ENCODE measurements at places on chromosomes 12 and 14. TPM values are rescaled to one million over a fixed set of nuclear protein-coding genes. Genes with fewer than 3 reads are reported as not detected.

GRCh38 chr14:22887990-22888378 lies 5.0 kb downstream of the REM2 start:
- DNase-seq, result no peak

- DNase-seq, result no peak
These were observed 63.1 kb downstream of the KIF26A start for GRCh38 chr14:104201496-104201895.

DNA sequence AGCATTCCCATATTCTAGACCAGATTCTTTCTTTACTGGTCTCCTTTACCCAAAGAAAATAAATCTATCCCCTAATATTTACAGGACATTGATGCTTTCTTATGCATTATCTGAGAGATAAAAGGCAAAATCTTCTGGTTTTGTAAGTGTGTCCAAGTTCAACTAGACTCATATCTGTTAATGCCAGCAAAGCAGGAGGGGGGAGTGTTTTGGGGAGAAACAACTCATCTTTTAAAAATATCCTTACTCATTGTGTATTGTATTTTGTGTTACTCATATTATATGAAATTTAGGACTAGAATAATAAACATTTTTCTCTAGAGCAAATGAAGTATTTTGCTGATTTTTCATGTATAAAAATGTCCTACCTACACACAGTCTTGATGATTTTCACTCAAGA lies 54.8 kb downstream of the SAMD4A start:
- DNase-seq, result no peak

DNA sequence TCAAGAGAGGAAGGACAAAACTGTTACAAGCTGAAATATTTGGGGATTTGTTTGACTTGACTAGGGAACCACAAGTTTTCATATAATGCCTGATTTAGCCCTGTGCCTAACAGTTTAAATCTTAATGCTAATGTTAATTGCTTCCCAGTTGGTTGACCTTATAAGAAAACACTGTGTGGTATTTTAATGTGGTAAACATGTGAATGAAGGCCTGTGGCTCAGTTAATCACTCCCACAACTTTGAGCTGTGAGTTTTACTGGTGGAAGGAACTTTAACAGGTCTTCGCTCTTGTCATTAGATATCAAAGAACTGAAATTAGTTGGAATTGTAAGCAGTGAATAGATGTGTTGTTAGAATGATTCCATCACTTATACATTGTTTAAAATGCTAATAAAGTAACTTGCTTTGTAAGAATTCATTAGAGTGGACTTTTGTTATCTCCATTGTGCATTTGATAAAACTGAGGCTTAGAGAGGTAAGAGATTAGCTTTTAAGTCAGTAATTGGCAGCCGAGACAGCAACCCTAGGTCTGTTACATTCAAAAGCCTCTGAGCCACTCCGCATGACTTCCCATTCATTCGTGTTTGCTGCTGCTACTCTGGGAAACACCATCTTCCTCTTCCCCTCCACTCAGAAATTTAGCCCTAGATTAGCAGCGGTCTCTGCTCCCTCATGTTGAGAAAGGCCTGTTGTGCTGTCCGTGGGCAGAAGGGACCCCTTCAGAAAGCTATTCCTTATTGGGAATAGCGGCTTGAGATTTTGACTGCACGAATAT lies 1.0 kb upstream of the TBK1 start:
- DNase-seq, result no peak

- no peak for DNase-seq
These were observed 13.8 kb downstream of the ARMH4 start for GRCh38 chr14:58138031-58138713.

DNA sequence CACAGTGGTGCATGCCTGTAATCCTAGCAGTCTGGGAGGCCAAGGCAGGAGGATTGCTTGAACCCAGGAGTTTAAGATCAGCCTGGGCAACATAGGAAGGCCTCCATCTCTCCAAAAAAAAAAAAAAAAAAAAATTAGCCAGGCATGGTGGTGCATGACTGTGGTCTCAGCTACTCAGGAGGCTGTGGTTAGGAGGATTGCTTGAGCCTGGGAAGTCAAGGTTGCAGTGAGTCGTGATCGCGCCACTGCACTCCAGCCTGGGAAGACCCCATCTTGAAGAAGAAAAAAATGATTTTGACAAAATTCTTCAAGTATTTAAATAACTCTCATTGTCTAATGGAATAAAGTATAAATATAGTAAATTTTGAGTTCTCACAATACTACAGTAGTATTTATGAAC lies 219.2 kb upstream of the SSTR1 start:
- no peak for DNase-seq

DNA sequence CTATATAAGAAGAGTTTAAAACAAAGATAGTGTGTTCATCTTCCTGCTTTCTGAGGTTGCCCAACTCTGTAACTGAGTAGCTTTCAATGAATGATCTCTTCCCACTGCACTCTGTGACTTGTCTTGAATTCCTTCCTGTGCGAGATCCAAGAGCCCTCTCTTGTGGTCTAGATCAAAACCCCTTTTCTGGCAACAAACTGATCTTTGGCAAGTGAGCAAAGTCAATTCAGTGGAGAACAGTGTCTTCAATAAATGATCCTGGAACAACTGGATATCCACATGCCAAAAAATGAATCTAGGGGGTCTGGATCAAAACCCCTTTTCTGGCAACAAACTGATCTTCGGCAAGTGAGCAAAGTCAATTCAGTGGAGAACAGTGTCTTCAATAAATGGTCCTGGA lies 8.5 kb downstream of the CFAP54 start:
- DNase-seq, result no peak

- DNase-seq, result no peak
These were observed 16.0 kb downstream of the AHSA1 start for GRCh38 chr14:77473921-77474320.

- no peak for DNase-seq
These were observed 23.7 kb downstream of the LEMD3 start for GRCh38 chr12:65192963-65193516.

DNA sequence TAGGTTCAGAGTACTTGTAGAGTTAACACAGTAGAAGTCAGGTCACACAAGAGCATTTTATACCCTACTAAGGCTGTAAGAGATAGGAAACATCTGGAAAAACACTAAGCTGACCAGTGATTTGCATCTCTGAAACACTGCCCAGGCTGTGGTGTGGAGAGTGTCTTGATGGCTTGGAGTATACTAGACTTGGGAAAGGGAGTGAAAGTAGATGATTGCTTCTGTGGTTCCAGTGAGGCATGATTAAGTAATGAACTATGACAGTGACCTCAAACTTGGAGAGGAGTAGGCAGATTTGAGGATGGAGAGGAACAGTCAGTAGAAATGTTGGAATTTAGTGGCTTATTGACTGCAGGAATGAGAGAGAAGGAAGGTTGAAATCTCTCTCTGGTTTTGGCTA lies 201.2 kb downstream of the FLRT2 start:
- no peak for DNase-seq

GRCh38 chr14:98137131-98138025 lies 1134.6 kb downstream of the BCL11B start:
- DNase-seq, result no peak

Gene RD3L
- not detected for total RNA-seq

Gene E2F7
- total RNA-seq, result 7.6 TPM

Gene SOX5
- total RNA-seq, result under 0.01 TPM

Gene ANP32D
- not detected for total RNA-seq

Gene TPH2
- not detected for total RNA-seq

Data from dermis microvascular lymphatic vessel endothelial cell (primary cell).